ENCODE measurements at places on chromosomes 16 and 17.

GRCh38 chr16:84286578-84287240, 8.0 kb upstream of the WFDC1 start:
- H3K4me3 ChIP-seq: no peak overlapping the region
- no peaks in the 10 kb centered on the region for H3K36me3 ChIP-seq
- H3K27ac ChIP-seq: no peak overlapping the region
- peaks cover 6% of the 10 kb centered on the region for H3K27me3 ChIP-seq
- H3K4me1 ChIP-seq: no peaks in the 10 kb centered on the region

DNA sequence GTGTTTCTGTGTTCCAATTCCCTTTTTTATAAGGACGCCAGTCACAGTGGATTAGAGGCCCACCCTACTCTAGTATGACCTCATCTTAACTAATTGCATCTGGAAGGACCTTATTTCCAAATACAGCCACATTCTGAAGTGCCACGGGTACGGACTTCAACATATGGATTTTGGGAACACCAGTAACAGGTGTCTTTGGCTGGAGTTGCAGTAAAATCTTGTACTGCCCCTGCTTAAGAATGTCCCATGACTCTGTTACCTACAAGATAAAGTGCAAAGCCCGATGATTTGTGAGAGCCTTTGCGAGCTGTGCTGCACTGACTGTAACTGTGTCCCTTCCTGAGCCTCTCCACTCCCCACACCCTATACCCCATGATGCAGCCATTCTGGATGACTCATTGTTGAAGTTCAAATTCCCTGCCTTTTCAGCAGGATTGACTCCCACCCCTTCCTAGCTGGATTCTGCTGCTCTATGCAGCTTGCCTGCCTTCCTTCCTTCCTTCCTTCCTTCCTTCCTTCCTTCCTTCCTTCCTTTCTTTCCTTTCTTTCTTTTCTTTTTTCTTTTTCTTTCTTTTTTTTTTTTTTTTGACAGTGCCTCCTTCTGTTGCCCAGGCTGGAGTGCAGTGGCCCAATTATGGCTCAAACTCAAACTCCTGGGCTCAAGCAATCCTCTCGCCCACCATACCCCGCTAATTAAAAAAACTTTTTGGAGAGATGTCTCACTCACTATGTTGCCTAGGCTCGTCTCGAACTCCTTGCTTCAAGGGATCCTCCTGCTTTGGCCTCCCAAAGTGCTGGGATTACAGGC, 2.1 kb downstream of the HCRT start:
- no peaks in the 10 kb centered on the region for H3K36me3 ChIP-seq
- H3K27ac ChIP-seq: peak overlapping the region; percentile 93
- H3K27me3 ChIP-seq: peaks cover 25% of the 10 kb centered on the region

GRCh38 chr16:23757116-23757515, 2.3 kb downstream of the CHP2 start:
- no peaks in the 10 kb centered on the region for H3K4me1 ChIP-seq
- H3K4me3 ChIP-seq: no peak overlapping the region
- H3K27me3 ChIP-seq: peaks cover 59% of the 10 kb centered on the region
- no peak overlapping the region for H3K27ac ChIP-seq

DNA sequence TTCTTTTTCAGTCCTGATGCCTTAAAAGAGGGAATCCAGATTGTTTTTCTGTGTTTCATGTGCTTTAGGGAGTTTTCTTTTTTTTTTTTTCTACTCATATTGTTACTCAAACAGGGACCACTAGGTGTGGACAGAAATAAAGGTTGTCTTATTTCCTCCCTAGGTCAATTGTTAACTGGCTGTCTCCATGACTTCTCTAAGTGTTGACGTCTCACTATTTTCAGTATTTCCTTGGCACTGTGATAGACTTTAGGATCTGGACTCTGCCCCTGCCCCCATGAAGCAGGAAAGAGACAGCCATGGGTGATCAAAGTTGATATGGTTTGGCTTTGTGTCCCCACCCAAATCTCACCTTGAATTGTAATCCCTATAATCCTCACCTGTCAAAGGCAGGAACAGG, 73.7 kb downstream of the AKAP1 start:
- no peak overlapping the region for H3K4me3 ChIP-seq
- no peaks in the 10 kb centered on the region for H3K36me3 ChIP-seq
- H3K27ac ChIP-seq: no peak overlapping the region
- H3K27me3 ChIP-seq: peaks cover 2% of the 10 kb centered on the region
- no peak for DNase-seq

DNA sequence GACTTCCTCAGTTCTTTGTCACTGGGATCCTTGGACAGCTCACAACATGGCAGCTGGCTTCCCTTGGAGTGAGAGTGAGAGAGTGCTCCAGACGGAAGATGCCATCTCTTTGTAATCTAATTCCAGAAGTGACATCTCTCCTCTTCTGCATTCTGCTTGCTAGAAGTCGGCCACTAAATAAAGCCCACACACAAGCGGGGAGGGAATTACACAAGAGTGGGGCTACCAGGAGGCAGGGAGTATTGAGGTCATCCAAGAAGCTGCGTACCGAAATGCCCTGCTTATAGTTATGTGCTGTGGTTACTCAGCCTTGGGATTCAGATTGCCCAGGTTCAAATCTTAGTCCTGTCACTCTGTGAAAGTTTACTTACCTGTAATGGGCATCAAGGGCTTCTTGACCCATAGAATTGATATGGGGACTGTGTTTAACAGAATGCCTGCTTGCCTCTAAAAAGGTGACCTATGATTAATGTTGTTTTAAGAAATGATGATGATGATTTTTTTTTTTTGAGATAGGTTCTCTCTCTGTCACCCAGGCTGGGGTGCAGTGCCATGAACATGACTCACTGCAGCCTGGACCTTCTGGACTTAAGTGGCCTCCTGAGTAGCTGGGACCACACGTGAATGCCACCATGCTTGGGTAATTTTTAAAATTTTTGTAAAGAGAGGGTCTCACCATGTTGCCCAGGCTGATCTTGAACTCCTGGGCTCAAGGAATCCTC, 120.9 kb upstream of the HS3ST2 start:
- H3K36me3 ChIP-seq: no peaks in the 10 kb centered on the region
- H3K4me3 ChIP-seq: no peak overlapping the region
- H3K4me1 ChIP-seq: no peaks in the 10 kb centered on the region

DNA sequence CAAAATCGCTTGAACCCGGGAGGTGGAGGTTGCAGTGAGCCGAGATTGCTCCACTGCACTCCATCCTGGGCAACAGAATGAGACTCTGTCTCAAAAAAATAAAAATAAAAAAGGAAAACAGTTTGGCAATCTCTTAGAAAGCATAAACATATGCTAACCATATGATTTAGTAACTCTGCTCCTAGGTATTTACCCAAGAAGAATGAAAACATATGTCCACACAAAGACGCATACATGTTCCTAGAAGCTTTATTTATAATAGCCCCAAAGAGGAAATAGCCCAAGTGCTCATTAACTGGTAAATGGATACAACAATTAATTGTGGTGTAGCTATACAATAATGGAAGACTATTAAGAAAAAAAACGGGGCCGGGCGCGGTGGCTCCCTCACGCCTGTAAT, 18.5 kb upstream of the CDH1 start:
- H3K27ac ChIP-seq: no peak overlapping the region
- no peaks in the 10 kb centered on the region for H3K27me3 ChIP-seq
- peaks cover 2% of the 10 kb centered on the region for H3K36me3 ChIP-seq
- no peak for DNase-seq
- peaks cover 4% of the 10 kb centered on the region for H3K4me1 ChIP-seq

DNA sequence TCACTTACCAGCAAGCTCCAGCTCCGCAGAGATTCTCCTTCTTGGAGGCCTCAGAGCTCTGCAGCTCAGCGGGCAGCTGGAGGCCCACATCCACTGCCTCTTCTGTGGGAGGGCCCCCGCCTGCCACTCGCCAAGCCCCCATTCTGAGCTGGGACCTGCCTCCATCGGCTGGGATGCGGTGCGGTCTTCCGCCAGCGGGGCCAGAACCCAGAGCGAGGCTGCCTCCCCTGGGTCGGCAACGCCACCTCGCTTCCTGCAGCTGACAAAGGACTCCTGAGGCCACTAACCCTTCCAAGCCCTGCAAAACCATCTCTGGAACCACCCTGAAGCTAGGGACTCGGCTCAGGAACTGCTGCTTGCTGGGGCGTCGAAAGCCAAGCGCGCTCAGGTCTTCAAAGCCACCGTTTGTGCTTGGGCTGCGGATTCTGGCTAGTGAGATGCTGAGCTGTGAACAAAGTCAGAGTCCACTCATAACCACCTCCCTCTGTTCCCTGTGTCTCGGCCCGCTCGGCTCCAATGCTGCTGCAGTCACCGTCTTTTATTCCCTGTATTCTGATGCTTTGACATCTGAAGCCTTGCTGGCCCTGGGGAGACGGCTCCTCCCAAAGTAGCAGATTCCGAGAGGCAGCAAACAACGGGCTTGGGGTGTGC, 174.3 kb downstream of the ENGASE start:
- no peak overlapping the region for H3K27ac ChIP-seq
- no peaks in the 10 kb centered on the region for H3K36me3 ChIP-seq
- no peak overlapping the region for H3K4me3 ChIP-seq
- peaks cover 1% of the 10 kb centered on the region for H3K27me3 ChIP-seq

- H3K27ac ChIP-seq: no peak overlapping the region
- no peak overlapping the region for H3K4me3 ChIP-seq
- no peak for DNase-seq
- H3K27me3 ChIP-seq: peaks cover 28% of the 10 kb centered on the region
These were observed 160.9 kb downstream of the MAP2K6 start for GRCh38 chr17:69575346-69575761.

DNA sequence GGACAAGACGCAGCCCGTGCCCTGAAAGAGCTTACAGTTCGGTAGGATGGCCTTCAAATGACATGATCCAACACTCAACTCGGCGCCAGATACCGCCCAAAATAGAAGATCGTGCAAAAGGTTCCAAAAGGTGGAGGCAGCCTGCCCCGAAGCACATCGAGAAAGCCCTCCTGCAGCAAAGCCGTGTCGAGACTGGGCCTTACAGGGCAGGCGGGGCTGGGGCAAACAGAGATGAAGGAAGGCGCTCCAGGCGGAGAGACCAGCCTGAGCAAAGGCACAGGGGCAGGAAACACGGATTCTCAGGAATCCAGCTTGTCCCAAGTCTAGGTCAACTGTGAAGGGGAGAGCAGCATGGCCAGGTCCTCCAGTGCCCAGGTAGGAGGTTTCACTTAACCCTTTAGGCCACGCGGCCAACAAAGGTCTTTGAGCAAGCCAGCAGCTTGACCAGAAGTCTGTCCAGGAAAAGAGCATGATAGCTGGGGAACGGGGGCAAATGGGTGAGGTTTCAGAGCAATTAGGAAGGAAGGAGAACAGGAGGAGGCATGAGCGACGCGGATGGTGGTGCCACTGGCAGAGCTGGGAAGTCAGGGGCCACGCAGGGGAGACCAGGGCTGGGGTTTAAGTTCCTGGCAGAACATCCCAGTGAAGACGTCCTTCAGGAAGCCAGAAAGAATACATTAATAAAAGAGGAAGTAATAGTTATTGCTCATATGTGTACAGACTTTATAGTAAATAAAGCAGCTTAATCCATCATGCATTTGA, 21.2 kb upstream of the EIF1 start:
- H3K27me3 ChIP-seq: peaks cover 13% of the 10 kb centered on the region
- H3K36me3 ChIP-seq: no peaks in the 10 kb centered on the region
- H3K4me1 ChIP-seq: peaks cover 48% of the 10 kb centered on the region
- peak overlapping the region; percentile 98 for H3K27ac ChIP-seq
- no peak for DNase-seq

- DNase-seq: no peak
- H3K4me1 ChIP-seq: peaks cover 13% of the 10 kb centered on the region
- H3K27me3 ChIP-seq: no peaks in the 10 kb centered on the region
These were observed 20.8 kb downstream of the ZNRF1 start for GRCh38 chr16:75019586-75019985.
